ENCODE measurements at places on chromosomes 4 and X.
A peak's percentile ranks its signal among the peaks of the same experiment; 100 is the strongest.

GRCh38 chrX:20913760-20914159, 460.5 kb upstream of the CNKSR2 start:
- DNase-seq: no peak

GRCh38 chr4:8000247-8000646, 60.6 kb upstream of the AFAP1 start:
- DNase-seq: no peak

DNA sequence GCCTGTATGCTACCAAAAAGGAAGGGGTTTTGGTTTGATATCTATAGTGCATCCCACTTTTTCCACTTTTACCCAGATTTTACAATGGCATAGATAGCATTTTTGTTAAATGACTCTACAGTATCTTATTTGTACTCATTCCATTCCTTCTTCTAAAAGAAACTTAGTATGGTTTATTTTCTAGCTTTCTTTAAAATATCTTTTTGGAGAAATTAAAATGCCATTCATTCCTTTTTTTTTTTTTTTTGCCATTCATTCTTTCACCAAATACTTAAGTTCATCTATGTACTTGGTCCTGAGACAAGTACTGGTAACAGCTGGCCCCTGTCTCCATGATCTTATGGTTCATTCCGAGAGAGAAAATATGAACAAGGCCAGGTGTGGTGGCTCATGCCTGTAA, 49.1 kb downstream of the MID1 start:
- DNase-seq: no peak

- no peak for DNase-seq
Measured at GRCh38 chrX:103847174-103847870, 15.3 kb upstream of the RAB9B start.

- DNase-seq: no peak
Measured at GRCh38 chrX:24423960-24424359, 41.1 kb upstream of the PDK3 start.

GRCh38 chr4:114494246-114494803, 104.3 kb upstream of the UGT8 start:
- no peak for DNase-seq

- peak; percentile 42 for DNase-seq
Measured at GRCh38 chr4:145936142-145936996, 2.3 kb downstream of the ZNF827 start.

DNA sequence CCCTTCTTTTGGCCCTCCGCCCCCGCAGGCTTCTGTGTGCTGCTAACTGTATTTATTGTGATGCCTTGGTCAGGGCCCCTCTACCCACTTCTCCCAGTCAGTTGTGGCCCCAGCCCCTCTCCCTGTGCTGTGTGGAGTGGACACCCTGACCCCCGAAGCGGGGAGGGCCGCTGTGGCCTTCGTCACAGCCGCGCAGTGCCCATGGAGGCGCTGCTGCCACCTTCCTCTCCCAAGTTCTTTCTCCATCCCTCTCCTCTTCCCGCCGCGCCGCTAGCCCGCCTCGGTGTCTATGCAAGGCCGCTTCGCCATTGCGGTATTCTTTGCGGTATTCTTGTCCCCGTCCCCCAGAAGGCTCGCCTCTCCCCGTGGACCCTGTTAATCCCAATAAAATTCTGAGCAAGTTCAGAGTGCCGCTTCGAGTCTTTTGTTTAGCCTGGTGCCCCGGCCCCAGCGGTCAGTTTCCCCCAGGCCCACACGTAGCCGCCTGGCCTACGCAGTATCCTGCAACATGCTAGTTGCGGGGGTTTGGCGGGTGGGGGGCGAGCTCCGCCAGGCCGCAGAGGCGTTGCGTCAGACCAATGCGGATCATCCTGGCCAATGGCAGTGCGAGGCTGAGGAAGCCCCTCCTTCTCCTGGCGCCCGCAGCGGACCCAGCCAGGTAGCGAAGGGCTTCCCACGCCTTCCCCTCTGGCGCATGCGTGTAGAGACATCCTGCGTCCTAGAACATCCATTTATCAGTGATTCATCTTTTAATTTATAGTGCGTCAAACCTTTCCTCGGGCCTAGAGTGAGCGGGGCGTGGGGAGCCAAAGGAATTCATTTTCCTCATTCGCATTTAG, 5.6 kb upstream of the KANTR start:
- DNase-seq: no peak

- DNase-seq: peak; percentile 18
Measured at GRCh38 chrX:110046001-110046400, 43.1 kb downstream of the TMEM164 start.

DNA sequence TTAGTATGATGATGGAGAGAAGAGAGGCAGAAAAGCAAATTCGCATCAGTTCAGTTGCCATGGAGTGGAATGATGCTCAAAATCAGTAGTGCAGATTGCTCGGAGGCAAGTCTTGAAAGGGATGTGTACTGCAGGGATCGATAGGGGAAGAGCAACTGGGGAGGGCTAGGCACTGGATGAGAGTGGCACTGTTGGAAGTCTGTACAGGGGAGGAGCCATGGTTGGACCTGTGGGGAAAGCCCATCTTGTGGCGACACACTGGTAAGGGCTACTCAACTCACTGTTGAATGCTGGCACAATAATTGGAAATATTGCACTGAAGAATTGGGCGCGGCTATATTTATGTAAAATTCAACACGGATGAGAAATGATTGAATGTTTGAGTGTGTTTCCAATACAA, 1.2 kb downstream of the RAB9B start:
- no peak for DNase-seq

DNA sequence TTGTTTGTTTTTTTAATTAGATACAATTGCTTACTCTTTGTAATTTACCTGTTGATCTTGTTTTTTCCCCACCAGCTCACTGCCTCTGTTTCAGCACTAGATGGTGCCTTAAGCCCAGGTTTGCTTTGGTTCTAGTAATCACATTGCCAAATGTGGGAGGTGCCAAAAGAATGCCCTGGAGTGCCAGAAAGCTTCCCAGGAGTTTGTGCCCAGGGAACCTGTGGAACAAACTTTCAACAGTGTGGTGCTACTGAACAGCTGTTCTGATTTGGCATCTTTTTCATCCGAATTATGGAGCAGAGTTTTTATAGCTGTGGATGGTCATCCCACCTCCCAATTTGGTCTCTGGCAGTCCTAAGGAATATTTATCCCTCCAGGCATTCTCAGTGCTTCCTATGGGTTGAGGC, 1000.7 kb downstream of the STIM2 start:
- DNase-seq: peak; percentile 9

DNA sequence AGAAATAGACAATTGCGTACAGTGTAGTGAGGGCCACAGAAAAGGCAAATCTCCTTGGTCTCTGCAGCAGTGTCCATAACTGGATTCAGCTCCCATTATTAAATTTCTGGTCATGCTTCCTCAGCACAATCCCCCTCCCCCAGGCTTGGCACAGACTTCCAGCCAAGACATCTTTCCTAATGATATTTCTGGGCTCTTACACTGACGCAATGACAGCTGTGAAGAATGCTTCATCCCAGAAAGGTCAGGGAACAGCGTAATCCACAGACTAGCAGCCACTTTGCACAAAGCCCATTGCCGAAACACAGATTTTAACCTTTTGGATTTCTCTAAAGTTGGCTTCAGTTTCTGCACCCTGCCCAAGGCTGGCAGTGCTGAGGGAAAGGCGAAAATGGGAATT, 597.6 kb upstream of the CPEB2 start:
- peak; percentile 9 for DNase-seq

GRCh38 chr4:83454686-83455085, 937 bp downstream of the HELQ start:
- no peak for DNase-seq

- DNase-seq: no peak
Measured at GRCh38 chrX:65871671-65872311, 168.1 kb downstream of the VSIG4 start.

- DNase-seq: no peak
Measured at GRCh38 chrX:107450823-107451509, 1.5 kb downstream of the FRMPD3 start.

DNA sequence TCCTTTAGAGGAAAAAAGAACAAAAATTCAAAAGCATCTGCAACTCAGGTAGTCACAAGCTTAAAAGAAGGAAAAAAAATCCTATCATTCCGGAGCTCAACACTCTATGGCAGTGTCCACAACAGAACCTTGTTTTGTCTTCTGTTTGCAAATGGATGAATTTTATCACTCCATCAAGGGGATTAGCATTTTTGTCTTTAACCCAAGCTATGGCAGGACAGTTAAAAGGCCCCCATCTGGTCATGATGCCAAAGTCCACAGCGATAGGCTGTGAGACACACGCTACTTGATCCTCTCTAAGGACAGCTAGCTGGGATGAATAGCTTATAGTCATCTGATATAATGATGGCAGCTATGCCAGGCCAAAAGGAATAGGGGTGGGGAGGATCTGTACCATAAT, 16.6 kb downstream of the AMER1 start:
- DNase-seq: no peak

GRCh38 chrX:67723580-67724351, 179.9 kb downstream of the AR start:
- DNase-seq: no peak

DNA sequence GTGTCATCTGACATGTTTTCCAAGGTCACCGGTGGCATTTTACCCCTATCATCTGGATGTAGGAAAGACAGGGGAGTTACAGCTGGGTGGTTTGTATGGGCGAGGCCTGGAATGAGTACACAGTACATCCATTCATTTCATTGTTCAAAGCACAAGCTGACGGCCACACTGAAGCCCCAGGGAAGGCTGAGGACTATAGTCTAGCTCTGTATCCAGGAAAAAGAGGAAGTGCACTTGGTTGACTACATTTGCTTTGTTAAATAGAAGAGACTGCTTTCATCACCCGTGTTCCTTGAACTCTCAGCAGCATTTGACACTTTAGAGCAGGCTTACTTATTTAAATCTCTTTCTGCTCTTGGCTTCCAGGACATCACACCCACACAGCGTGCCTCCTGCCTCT, 1041.0 kb upstream of the TENM3 start:
- DNase-seq: no peak

DNA sequence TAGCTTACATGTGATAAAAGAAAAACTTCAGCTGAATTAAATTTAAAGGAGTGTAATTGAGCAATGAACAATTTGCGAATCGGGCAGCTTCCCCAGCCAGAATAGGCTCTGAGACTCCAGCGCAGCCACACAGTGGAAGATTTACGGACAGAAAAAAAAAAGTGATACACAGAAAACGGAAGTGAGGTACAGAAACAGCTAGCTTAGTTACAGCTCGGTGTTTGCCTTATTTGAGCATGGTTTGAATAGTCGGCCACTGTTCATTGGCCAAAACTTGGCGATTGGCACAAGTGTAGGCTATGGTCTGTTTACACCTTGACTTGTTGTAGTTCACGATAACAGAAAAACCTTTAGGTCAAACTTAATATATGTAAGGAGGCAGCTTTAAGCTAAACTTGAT, 16.7 kb upstream of the SUPT20HL1 start:
- DNase-seq: no peak

- DNase-seq: no peak
Measured at GRCh38 chr4:41880840-41881831, 54.1 kb upstream of the TMEM33 start.

DNA sequence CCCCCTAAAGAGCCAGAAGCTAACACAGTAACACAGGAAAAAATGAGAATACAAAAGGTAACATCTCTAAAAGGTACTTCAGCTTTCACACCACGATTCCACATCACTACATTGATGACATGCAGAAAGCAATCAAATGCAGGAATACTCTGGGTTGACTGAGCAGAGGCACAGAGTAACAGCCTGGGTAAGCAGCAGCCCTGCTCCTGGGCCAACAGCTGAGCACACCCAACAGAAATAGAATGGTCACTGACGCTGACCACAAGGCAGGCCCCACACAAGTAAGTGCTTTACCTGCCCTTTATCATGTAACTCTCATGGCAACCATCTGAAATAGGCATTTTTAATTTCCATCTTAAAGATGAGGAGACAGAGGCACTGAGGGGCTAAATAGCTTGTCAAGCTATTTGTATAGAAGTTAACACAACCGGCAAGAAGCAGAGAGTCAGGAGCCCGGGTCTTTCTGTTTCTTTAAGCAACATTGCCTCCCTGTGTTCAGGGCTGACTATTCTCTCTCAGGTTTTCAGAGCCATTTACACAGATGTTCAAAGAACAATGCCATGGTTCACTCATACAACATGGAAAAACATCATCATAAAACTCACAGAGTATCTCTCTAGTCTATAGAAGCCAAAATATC, 168.9 kb downstream of the ZNF674 start:
- DNase-seq: no peak

- DNase-seq: no peak
Measured at GRCh38 chrX:138788771-138789170, 77.3 kb upstream of the FGF13 start.

- DNase-seq: no peak
Measured at GRCh38 chrX:49191574-49192011, 5.4 kb upstream of the PRICKLE3 start.

- no peak for DNase-seq
Measured at GRCh38 chr4:7361280-7361895, 73.3 kb downstream of the PSAPL1 start.

GRCh38 chr4:56409511-56410090, 22.3 kb upstream of the AASDH start:
- no peak for DNase-seq

GRCh38 chr4:94458682-94459081, 6.9 kb downstream of the PDLIM5 start:
- no peak for DNase-seq

DNA sequence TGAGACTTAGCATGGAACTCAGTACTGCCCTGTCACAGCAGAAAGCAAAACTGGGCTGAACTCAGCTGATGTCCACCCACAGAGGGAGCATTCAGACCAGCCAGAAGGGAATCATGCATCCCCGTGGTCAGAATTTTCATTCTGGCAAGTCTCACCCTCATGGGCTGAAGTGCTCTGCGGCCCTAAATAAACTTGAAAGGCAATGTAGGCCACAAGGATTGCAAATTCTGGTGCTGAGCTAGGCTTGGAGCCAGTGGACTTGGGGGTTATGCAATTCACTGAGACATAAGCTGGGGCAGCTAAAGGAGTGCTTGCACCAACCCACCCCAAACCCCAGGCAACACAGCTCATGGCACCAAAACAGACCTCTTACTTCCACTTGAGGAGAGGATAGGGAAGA, 494.1 kb downstream of the GABRG1 start:
- DNase-seq: no peak

DNA sequence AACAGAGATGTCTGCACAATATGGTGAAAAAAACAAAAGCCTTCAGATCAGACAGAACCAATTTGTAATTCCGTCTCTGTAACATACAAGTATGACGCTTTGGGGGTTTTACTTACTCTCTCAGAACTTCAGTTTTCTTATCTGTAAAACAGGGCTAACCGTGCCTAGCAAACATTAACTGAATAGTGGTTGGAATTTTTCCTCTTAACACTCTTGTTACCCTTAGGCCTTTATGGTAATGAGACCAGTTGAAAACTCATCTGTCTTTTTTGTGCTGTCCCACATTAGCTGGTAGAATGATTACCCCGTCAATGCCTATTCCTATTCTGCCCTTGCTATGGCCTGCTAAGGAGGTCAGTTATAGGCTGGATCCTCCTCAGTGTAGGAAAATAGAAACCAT, 4.5 kb upstream of the MYOZ2 start:
- DNase-seq: no peak

Measured in NCI-H446 treated with DMSO at 0.1 percent for 48 hours (cell line).